ENCODE measurements at places on chromosomes 6 and 20. TPM values are rescaled to one million over a fixed set of nuclear protein-coding genes. Genes with fewer than 3 reads are reported as not detected.

GRCh38 chr20:48722737-48723191, 105.0 kb downstream of the PREX1 start:
- DNase-seq = peak; percentile 58

DNA sequence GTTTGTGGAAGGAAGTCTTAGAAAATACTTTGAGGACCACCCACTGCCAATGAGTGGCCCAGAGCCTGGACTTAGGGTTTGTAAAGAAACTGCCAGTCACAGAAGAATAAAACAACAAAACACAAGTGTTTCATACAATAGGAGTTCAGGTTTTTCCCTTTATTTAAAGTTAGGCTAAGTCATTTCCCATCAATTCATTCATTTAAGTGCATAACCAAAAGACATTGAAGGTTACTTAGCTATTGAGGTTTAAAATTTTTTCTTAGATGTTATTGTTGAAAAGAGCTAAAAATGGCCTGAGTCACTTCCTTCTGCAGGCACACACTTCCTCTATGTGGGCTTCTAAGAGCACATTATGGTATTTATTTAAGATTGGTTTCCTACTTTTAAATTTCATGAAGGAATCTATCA, 54.2 kb downstream of the ARMC2 start:
- DNase-seq = peak; percentile 46

- peak; percentile 97 for DNase-seq
Observed at GRCh38 chr20:47727170-47727880, 58.0 kb downstream of the SULF2 start.

- no peak for DNase-seq
Observed at GRCh38 chr6:164005004-164005711, 590.6 kb downstream of the QKI start.

- DNase-seq = no peak
Observed at GRCh38 chr6:28948782-28949486, 25.1 kb upstream of the TRIM27 start.

GRCh38 chr6:166251655-166252054, 56.5 kb downstream of the PRR18 start:
- no peak for DNase-seq

DNA sequence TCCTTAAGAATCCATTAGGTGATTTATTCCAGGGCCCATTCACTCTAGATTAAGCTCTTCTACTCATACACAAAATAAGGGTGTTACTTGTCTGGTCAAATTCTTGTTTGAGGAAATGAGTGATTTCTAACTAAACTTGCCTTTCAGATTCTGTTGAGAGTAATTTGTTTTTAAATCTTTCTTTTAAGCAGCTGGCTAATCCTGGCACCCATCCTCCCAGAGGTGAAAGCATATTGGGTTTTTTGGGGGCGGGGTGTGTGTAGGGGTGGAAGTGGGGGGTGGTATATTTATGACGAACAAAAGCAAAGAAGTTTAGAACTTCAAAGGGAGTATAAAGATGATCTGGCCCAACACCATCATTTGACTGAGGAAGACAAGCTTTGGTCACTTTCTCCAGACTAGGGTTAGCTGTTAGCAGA, 94.7 kb downstream of the RTN4IP1 start:
- no peak for DNase-seq

- DNase-seq = no peak
Observed at GRCh38 chr20:5171064-5171789, 44.4 kb downstream of the CDS2 start.

DNA sequence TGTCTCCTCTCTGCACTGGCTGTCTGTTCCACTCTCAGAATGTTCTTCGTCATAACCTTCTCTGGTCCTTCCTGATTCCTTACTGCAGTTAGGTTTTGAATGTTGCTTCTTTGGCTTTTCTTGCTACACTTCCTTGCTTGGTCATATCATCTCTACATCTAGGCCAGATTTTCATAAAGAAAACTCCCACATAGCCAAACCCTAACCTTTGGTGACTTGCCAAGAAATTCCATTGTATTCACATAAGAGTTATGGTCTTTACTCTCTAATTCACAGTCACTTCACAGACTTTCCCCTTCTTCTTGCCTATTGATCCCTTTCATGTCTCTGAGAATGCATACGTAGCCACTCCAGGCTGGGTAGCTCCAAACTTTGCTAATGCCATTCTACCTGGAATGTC, 41.9 kb upstream of the SIM1 start:
- no peak for DNase-seq

DNA sequence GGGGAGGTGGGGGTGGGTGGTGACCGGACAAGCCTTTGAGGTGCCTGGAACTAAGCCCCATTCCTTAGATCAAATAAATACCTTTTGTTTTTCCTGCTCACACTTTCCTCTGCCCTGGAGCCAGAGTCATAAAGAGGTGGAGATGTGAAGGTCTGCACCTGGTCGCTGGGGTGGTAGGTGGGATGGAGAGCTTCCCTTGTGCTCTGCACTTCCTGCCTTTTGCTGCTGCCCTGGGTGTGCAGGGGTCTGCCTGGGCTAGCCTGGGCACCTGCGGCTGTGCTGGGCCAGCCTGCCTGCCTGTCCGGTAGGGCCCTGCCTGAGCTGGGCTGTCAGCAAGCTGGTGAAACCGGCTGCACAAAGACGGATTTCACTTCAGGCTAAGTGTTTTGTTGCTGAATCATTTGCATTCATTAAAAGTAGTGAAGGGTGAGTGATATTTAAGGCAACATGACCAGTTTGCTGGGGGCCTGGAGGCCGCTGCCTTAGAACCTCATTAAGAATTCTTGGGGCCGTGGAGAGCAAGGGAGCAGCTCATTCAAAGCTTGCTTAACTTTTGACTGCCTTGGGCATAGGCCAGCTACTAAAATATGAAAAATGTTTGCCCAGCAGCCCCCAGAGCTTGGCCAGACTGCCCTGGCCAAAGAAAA, 20.5 kb downstream of the PTK7 start:
- no peak for DNase-seq

- DNase-seq = peak; percentile 78
Observed at GRCh38 chr6:25014791-25015560, 79.2 kb upstream of the RIPOR2 start.

- peak; percentile 7 for DNase-seq
Observed at GRCh38 chr6:25363427-25363826, 84.3 kb downstream of the CARMIL1 start.

DNA sequence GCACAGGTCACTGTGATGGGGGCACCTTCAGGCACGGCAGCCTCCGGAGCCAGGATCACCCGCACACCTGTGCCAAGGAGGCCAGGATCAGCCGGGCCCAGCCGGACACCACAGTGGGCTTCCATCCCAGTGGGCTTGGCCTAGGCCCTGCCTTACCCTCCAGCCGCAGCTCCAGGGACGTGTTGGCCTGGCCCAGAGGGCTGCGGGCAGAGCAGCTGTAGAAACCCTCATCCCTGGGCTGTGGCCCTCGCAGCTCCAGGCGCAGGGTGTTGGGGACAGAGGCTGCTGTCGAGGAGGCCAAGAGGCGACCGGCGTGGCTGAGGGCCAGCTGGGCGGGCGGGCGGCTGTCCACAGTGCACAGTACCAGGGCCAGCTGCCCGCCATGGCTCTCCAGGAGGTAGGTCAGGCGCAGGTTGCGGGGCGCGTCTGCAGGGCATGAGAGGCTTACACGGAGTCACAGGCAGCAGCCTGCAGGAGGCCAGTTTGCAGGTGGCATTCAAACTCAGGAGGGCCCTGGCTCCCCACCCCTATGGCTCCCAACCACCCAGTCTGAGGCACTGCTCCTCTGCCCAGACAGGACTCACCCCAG, 11.0 kb upstream of the ADAM33 start:
- DNase-seq = no peak

- DNase-seq = no peak
Observed at GRCh38 chr6:8627085-8627861, 191.9 kb upstream of the SLC35B3 start.

GRCh38 chr6:124682751-124683150, 279.5 kb upstream of the RNF217 start:
- no peak for DNase-seq

- no peak for DNase-seq
Observed at GRCh38 chr6:119493980-119494379, 144.4 kb upstream of the MAN1A1 start.

- DNase-seq = no peak
Observed at GRCh38 chr20:25018841-25019240, 26.3 kb upstream of the APMAP start.

Gene CLDN20
- polyA plus RNA-seq = not detected

Gene IL20RA
- polyA plus RNA-seq = not detected

Gene FAM83B
- polyA plus RNA-seq = not detected

Gene TREM2
- polyA plus RNA-seq = 0.33 TPM

Gene PPP1R14C
- polyA plus RNA-seq = not detected

Gene THBD
- 0.78 TPM for polyA plus RNA-seq

Gene EFCAB8
- 0.65 TPM for polyA plus RNA-seq

Measured in B cell (primary cell).